ENCODE measurements at places on chromosomes 11 and 22.

- no peak for DNase-seq
Measured at GRCh38 chr22:26702906-26703830, 45.8 kb downstream of the MIAT start.

GRCh38 chr11:45935349-45936064 is 13.1 kb downstream of the LARGE2 start:
- DNase-seq = no peak

DNA sequence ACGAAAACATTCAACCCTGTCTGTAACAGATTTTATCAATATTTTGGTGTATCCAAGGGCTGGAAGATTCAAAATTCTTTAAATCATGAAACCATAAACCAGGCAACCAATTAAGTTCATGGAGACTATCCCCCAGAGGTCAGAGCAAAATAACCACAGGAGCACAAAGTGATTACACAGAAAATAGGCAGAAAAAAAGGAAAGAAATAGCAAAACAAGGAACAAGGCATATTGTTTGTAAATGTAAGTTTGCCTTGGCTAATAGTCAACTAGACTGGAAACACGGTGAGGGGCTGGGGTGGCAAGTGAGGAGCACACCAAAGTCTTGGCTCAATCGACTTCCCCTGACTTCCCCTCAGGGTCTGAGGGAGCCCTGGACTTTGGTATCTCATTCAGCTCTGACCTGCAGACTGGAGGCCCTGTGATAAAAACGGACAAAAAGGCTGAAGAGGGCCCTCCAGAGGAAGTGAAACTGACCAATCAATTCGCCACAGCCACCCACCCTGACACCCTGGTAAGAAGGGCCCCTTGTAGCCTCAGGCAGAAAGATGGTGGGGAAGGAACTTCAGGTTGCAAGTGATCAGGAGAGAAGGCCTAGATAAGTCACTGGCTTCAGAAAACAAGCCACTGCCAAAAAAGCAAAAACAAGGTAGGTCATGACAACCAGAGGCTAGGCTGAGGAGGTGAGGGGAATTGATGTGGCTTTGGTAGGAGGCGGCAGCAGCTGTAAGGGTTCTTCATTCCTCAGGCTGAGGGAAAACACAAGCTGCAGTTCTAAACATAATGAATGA is 1.8 kb downstream of the SIK3 start:
- DNase-seq = peak; percentile 23

DNA sequence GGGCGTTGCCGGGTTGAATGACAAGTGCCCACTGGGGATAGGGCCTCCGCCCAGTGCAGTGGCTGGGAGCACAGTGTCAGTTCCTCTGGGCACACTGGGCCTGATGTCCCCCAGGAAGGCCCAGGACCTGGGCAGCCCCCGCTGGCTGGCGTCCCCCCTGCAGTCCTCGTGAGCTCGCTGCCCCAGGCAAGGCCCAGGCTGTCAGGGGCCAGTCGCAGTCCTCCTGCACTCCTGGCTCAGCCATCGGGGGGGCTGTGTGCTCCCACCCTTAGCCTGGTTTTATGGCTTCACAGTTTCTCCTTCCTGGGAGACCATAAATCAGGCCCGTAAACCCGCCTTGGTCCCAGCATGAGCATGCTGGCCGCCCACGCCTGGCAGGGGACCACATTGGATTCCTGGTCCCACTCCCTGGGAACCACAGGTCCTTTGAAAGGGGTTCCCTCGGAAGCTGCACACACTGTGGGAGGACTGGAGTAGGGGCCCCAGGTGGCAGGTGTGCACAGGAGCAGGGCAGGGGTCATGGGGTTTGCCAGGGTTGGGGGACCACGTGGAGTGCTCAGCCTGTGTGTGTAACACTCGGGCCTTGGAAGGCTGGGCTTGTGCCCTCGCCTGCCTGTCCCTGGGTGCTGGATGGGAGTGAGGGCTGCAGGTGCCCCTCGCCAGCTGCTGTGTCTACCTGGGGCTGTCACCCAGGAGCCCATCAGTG is 113.6 kb downstream of the KCNQ1OT1 start:
- DNase-seq = no peak

GRCh38 chr22:21043860-21044535 is 1.7 kb upstream of the LRRC74B start:
- DNase-seq = no peak
